ENCODE measurements at places on chromosomes 13 and 19.

- no peak for DNase-seq
Measured at GRCh38 chr13:25068810-25069209, 27.1 kb upstream of the PABPC3 start.

DNA sequence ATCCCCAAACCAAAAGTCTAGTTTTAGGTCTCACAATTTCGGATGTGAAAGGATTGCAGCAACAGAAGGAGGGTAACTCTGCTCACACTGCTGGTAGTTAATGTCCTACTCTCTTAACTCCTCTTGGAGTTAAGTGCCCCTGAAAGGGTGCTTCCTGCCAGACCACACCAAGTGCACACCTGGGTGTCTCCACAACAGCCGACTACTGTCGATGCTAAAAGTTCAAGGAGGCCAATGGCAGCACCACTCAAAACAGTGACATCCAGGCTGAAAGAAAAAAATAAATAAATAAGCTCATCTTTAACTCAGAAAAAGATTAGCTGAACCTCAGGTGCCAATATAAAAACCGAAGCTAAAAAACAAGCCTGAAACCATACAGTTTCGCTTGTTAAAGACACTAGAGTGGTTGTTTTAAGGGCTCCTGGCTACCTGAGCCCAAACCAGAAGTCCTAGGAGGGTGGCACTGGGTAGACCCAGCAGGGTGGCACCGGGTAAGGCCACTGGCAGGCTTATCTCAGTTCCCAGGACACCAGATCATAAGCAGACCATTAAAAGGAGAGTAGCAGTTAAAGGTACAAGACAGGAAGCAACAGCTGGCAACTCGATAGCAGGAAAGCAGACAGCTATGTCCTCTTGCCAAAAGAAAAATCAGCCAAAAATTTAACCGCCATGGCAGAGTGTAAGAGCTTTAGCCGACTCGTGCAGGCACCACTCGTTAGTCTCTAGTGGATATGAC, 39.3 kb downstream of the BRD4 start:
- DNase-seq = no peak

DNA sequence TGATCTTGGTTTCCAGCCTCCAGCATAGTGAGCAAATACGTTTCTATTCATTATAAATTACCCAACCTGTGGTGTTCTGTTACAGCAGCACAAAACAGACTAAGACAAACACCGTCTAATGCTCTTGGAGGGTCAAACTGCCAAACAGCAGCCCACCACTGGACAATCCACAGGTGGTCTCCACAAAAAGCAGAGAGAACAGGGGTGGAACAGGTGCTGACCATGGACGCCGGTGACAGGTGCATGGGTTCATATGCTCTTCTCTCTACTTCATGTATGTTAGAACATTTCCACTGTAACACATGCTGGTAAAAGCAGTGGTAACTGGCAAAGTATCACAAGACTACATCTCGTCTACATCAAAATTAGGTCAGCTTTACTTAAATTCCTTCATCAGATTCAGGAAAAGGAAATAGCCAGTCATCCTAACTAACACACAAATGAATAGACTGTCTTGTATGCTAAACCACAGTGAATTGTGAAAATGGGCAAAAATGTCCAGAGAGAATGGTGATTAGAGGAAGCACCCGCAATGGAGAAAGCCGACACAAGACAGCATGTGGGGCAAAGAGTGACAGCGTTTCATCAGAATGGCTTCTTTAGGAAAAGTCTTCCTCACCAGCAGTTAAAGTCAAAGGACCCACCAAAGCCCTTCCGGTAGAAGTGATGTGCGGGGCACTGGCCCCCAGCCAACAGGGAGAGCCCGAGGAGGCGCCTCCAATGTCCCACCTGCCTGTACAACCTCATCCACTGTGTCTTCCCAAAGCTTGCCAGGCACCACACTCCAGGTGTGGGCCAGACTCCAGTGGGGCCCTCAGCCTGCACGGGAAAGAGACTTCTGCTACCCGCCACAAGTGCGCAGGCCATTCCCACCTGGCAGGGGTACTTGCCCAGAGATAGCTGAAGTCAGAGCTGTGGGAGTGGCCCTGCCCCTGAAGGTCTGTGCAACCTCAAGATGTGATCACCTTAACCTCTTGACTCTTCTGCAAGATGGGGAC, 6.5 kb downstream of the CARS2 start:
- DNase-seq = no peak

GRCh38 chr13:94480672-94481145, 1.2 kb upstream of the DCT start:
- DNase-seq = no peak

- peak; percentile 25 for DNase-seq
Measured at GRCh38 chr13:93963266-93964145, 516.0 kb downstream of the DCT start.

DNA sequence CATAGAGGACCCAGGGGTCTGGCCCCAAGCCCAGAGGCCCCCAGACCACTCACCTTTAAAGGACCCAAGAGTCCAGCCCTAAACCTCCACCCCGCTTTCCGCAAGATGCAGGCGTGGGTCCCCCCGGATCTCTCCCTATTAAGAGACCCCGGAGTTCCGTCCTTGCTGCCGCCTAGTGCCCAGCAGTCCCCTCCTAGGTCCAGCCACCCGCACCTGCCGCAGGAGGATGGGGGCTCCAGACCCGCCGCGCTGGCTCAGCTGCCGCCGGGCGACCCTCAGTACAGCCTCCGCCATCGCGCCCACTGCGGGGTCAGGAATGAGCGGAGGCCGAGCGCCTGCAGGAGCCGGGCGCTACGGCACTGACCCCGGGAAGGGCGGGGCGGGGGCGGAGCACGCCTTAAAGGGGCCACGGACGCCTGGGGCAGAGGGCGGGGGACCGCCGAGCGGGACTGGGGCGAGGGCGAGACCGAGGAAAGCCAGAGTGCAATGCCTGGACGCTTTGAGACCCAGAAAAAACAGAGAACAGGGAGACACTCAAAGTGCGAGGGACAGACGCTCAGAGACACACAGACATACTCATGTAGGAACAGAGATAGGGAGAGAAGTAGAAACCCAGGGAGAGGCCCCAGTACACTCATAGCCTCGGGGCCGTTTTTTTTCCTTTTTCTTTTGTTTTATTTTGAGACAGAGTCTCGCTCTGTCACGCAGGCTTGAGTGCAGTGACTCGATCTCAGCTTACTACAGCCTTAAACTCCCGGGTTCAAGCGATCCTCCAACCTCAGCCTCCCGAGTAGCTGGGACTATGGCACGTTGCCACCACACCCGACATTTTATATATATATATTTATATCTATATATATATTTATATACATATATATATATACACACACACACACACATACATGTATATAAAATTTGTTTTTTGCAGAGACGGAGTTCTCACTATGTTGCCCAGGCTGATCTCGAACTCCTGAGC, at the start of gene ETHE1:
Gene ETHE1 (minus strand): TSS at position 318 of the 976 bp plus-strand sequence. CDS start 24 bp downstream, at position 294.
- DNase-seq = no peak

GRCh38 chr13:35723053-35723461, 246.6 kb upstream of the MAB21L1 start:
- no peak for DNase-seq

GRCh38 chr19:13681509-13681908, 82.8 kb upstream of the MRI1 start:
- no peak for DNase-seq

DNA sequence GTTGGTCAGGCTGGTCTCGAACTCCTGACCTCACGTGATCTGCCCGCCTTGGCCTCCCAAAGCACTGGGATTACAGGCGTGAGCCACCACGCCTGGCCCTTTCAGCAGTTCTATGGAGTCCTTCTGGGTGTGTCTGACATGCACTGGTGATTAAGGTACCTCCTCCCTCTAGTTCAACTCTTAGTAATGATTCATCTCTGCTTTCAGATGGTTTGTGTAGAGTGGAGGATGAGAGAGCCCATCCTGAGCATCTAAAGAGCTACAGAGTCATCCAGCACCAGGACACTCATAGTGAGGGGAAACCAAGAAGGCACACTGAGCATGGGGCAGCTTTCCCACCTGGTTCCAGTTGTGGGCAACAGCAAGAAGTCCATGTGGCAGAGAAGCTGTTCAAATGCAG, 8.2 kb downstream of the ZNF584 start:
- DNase-seq = no peak

- no peak for DNase-seq
Measured at GRCh38 chr13:39452834-39453233, 150.2 kb downstream of the LHFPL6 start.

- DNase-seq = no peak
Measured at GRCh38 chr19:480016-480855, 16.1 kb upstream of the MADCAM1 start.

DNA sequence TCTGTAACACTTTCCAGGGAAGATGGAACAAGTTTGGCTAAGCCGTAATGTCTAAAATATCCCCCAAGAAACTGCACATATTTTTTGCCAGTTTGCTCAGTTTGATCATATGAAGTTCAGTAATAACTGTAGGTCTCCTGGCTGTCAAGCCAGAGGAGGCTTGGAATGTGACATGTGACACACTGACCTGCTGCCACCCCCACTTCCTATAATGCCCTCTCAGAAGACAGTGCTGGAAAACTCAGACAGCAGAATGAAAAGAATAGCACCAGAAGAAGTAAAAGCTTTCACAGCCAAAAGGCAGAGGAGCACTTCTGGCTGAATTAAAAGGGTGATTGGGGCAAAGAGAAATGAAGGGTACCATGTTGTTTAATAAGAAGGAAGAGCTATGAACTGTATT, 67.4 kb upstream of the UBAC2 start:
- DNase-seq = no peak

GRCh38 chr13:43265028-43265427, 241.6 kb downstream of the DNAJC15 start:
- DNase-seq = no peak

DNA sequence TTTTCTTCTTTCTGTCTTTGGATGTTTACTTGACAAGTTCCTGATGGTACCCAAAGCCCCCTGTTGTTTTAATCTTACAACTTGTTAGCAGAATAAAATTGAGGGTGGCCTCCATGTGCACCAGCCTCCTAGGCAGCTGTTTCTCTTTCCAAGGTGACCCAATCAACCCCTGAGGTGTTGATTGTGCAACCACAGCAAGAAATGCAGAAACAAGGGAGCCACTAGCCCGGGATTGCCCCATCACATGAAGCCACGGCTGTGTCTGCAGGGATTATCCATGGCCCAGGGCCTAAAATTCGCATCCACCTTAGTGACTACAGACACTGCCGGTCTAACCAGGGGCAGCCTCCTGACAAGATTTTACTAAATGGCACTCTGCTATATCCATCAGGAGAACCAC, 14.4 kb downstream of the CEACAM4 start:
- DNase-seq = no peak

- DNase-seq = no peak
Measured at GRCh38 chr13:75931116-75931515, 295.0 kb downstream of the LMO7 start.

DNA sequence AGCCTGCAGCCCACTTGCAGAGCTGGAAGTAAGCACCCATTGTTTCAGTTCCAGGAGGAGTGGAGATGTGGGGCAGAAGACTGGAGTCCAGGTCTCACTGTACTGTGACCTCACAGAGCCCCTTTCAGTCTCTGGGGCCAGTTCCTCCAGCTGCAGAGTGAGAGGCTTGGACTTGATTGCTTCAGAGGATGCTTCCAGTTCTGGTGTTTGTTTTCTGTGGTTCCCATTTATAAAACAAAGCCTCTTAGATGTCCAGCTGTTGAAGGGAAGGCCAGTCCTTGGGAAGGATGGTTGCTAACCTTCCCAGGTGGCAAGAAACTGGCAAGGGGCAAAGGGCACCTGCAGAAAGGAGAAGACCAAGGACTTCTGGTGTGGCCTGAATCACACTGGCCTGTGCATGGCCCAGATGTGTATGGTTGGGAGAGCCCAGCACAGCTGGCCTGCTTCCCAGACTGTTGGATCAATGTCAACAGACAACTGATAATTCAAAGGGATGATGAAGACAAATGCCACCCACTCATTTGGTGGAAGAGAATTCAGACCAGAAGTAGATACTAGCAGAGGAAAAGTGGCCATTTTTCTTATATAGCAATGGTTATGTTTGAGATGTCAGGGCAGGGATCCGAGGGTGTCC, 218.5 kb downstream of the ZNF536 start:
- no peak for DNase-seq

DNA sequence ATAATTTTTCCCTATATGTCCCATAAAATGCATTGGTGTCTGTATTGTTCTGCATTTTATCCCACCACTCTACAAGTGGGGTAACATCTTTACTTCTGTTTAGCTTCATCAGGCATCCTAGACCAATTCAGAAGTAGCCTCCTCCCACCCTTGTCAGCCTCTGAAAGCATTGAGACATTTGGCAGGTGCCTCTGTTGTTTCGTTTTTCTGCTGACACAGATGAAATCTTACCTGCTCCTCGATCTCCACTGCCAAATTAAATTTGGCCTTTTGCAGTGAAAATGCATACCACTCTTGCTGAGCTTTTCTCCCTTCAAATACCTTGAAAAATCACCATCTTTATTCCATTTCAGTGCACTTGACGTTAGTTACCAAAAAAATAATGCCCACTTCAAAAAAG, 83.5 kb upstream of the STARD13 start:
- DNase-seq = peak; percentile 2

DNA sequence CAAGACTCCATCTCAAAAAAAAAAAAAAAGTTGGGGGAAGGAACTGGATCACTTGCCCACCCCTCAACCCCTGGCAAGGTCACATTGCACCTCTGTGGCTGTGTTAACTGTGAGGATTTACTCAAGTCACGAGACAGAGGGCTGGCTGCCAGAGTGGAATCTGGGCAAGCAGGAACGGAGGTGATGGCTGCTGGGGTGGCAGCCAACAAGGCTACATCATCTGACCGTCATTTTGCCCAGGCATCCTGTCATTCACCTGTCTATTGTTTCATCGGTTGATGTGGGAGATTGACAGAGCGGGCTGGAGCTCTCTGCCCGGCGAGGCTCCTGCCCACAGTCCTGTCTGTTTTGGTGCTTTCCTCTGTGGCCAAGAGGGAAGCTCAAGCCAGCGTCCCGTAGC, 75.7 kb downstream of the DPF1 start:
- no peak for DNase-seq

DNA sequence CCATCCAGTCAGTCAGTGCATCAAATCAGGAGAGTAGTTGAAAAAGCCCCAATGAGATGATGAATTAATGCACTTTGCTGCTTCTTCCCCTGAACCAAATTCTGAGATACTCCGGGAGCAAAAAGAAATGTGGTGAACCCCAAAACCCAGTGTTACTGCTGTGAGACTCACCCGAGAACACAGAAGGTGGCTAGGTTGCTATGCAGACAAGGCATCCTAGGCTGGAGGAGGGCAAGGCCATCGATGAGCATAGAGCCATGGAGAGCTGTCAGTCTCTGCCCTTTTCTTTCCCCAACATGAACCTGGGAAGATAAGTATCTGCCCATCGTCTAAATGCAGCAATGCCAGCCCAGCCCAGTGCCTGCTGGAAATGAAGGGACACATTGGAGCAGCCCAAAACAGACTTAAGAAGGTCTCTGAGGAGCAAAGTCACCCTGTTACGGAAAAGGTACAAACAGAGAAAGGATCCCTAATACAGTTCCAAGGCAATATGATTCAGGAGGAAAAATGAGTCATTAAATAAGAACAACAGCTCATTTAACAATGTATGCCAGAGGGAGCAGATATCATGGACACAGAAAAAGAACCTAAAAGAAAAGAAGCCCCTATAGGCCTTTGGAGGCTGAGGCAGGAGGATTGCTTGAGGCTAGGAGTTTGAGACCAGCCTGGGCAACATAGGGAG, 272.0 kb downstream of the FOXO1 start:
- no peak for DNase-seq

Data from NCI-H2227 treated with DMSO at 0.1 percent for 48 hours (cell line).